ENCODE measurements at places on chromosomes 3 and 15.

GRCh38 chr3:13019243-13020095, 53.8 kb downstream of the IQSEC1 start:
- no peak for DNase-seq

DNA sequence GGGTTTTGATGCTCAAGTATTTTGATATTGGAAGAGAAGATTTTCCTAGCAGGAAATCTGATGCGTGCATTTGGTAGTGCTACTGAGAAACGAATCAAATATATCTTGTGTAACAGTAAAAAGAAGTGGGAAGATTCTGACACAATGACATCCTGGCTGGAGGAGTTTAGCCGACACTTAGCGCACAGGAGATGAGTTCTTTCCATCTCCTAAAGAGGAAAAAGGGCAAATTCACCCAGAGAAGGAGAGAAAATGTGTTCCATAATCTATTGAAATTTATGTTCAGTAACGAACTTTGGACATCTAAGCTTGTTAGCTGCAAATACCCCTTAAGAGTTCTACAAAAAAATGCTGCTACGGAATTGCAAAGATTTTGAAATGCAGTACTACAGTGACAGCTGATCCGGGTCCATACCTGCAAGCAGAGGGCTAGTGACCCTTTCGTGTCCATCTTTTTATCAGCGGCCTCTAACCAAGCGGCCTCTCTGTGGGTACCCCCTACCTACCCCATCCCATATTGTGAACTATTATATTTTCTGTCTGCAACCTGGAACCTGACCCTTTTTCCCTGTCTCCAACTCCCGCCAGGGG, 971 bp downstream of the CPOX start:
- DNase-seq, result no peak

- DNase-seq, result no peak
These were observed 36.4 kb downstream of the MECOM start for GRCh38 chr3:169627073-169627472.

- DNase-seq, result no peak
These were observed 106.4 kb downstream of the TUSC7 start for GRCh38 chr3:116815831-116816588.

DNA sequence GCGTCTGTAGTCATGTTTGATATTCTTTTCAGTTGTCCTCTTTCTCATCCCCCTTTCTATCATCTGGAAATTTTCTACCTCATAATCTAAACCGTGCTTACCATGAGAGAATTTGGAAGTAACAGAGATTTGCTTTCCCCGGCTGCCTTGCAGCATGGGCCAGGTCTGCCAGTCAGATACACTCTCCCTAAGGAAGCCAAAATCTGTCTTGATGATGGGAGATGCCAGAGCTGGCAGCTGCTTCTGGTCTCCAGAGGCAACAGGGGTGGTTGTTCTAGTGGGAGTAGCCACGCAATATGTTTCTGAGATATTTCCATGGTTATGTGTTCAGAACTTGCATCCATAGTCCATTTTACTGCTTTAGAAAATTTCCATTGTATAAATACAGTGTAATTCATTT, 218.9 kb upstream of the RORA start:
- no peak for DNase-seq

- no peak for DNase-seq
These were observed 52.2 kb downstream of the EPHA3 start for GRCh38 chr3:89159605-89160004.

DNA sequence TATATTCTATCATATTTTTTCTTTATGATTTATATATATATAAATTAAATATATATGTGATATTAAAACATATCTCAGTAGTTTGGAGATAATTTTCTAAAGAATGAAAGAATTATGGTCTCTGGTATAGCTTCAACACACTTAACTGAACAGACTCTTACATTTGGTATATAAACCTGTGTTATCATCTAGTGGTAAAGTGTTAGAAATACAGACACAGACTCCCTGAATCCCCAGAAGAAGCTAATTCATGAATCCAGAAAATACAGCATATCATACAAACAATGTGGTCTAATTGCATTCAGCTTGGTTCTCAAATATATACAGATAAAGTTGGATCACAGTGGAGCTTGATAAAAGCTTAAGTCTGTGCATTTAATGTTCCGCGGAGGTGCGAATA, 1100.4 kb downstream of the ROBO2 start:
- DNase-seq, result no peak

GRCh38 chr15:80694611-80695098, 455 bp upstream of the ABHD17C start:
- no peak for DNase-seq

All from stimulated activated CD8-positive, alpha-beta memory T cell treated with anti-CD3 and anti-CD28 coated beads, Interleukin-2, amount 100 ng/mL, for 1 hour (primary cell).